ENCODE measurements at places on chromosomes 16 and 17. TPM values are rescaled to one million over a fixed set of nuclear protein-coding genes. Genes with fewer than 3 reads are reported as not detected.

Gene OR1F1
- not detected for total RNA-seq

Gene CCDC144A
- 4.2 TPM for total RNA-seq

Gene CCL23
- 0.26 TPM for total RNA-seq

Gene FBXL16
- total RNA-seq: 0.13 TPM

Gene EVPLL
- total RNA-seq: not detected

Gene SOX8
- 1.4 TPM for total RNA-seq

Gene LASP1
- 88.5 TPM for total RNA-seq

Gene TGFB1I1
- total RNA-seq: 21.8 TPM

Gene ZNF629
- total RNA-seq: 8.7 TPM

Gene CNGB1
- total RNA-seq: under 0.01 TPM

All from aortic smooth muscle cell (primary cell).